ENCODE measurements at places on chromosomes 7 and 10. TPM values are rescaled to one million over a fixed set of nuclear protein-coding genes. Genes with fewer than 3 reads are reported as not detected.

GRCh38 chr10:4189281-4189680 lies 404.3 kb upstream of the KLF6 start:
- DNase-seq: no peak

DNA sequence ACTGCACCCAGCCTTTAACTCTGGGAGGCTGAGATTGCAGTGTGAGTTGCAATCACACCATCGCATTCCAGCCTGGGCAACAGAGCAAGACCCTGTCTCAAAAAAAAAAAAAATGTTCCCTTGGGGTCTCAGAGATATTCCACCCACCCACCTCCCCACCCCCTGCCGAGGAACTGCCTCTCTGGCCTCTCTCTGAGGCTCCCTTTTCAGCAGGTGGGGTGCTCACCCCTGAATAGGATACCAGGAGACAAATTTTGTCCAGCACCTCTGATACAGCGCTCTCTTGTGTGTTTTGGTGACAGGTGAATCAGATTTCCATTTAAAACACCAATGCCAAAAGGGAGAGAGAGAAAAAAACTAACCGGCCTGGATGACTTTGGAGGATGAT lies 92.6 kb upstream of the KIF5B start:
- no peak for DNase-seq

The ECHDC3 gene
- 2.4 TPM for total RNA-seq

The TUBAL3 gene
- total RNA-seq: not detected

DNA sequence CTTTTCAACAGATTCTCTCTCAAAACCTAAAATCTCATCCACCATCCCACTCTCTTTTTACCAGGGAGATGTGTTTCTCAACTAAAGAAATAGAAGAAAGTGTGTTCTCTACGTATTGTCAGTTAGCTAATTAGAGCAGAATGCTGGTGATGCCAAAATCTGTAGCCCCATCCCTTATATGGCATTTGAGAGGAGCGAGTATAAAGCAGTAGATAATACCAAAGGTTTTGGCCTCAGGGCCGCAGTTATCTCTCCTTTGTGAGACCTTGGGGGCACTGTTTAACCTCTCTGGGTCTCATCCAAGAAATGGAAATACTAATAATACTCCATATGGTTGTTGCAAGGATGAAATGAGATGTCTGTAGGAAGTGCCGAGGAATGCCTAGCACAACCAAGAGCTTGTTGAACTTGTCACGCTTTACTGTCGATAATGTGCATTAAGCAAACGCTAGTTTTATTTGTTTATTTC lies 456 bp upstream of the DLD start:
- no peak for DNase-seq

The MYH16 gene
- not detected for total RNA-seq

The LRRTM3 gene
- total RNA-seq: 28.6 TPM

The ALOX5 gene
- total RNA-seq: 9.3 TPM

DNA sequence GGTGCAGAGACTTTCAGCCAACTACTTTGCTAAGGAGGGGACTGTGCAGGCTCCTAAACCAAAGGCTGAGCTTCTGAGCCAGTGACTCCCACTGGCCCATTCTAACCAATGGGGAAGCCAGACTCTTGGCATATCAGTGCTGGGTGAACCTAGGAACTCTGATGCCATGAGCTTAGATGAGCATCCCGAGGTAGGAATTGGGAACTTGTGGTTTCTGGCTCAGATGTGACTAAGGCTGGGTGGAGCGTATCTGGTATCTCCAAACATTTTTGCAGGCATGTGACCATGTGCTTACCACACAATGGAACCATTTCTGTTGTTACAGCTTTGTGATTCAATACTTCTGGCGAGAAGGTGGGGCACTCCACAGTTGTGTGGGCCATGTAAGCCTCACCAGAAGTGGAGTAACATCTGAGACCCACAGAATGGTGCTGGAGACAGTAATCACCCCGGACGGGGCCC lies 2.5 kb upstream of the AVPI1 start:
- no peak for DNase-seq
